ENCODE measurements at places on chromosomes 5 and 9.

GRCh38 chr5:82023644-82024043 lies 51.8 kb downstream of the ATG10 start:
- no peak for DNase-seq

GRCh38 chr9:122580360-122580759 lies 2.8 kb downstream of the OR1L8 start:
- no peak for DNase-seq

DNA sequence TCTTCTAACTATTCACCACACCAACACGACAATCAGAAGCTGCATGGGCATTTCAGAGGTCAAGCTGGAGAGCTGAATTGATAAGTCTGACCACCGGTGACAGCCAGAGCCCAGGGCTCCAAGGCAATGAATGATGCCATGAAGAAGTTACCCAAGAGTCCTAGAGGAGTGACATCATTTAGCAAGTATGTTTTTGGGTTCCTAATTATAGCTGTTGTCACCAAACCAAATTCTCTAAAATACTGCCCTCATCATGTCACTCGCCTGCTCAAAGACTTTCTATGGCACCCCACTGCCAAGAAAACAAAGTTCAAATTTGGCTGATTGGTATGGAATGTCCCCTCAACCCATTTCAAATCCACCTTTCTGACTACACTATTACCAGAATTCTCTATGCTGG lies 235.1 kb downstream of the SPOCK1 start:
- DNase-seq: no peak

- no peak for DNase-seq
Observed at GRCh38 chr5:107696080-107696479, 25.3 kb upstream of the EFNA5 start.

DNA sequence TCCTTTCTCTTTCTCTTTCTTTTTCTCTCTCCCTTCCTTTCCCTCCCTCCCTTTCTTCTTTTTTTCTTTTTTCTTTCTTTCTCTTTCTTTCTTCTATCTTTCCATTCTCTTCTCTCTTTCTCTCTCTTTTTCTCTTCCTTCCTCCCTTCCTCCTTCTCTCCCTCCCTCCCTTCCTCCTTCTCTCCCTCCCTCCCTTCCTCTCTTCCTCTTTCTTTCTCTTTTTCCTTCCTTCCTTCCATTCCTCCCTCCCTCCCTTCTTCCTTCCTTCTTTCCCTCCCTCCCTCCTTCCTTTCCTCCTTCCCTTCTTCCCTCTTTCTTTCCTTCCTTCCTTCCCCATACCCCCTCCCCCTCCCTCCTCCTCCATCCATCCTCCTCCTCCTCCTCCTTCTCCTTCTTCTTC lies 243.3 kb upstream of the CTNND2 start:
- no peak for DNase-seq

- DNase-seq: no peak
Observed at GRCh38 chr5:181120306-181120705, 10.7 kb downstream of the OR2V1 start.

- DNase-seq: peak; percentile 79
Observed at GRCh38 chr5:113294311-113295110, 140.3 kb downstream of the TSSK1B start.

DNA sequence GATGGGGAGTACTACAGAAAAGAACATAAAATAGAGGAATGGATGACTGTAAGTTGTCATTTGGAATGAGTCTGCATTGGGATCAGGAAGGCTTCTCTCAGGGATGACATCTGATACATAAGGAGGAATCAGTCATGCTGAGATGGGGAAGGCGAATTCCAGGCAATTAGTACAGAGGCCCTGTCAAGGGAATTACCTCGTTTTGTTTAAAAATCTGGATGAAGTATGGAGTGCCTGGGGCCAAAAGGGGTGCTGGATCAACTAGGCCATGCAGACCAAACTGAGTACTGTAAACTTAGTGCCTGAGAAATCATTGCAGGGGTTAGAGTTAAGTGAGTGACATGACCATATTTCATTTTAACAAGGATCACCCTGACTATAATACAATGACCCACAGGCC lies 30.5 kb downstream of the JAKMIP2 start:
- no peak for DNase-seq

- no peak for DNase-seq
Observed at GRCh38 chr9:101528015-101528414, 5.6 kb upstream of the RNF20 start.

GRCh38 chr9:113026200-113026599 lies 14.2 kb upstream of the ZNF883 start:
- DNase-seq: no peak

- no peak for DNase-seq
Observed at GRCh38 chr5:73288803-73289720, 116.1 kb downstream of the TMEM174 start.

- DNase-seq: peak; percentile 51
Observed at GRCh38 chr5:14595189-14595588, 13.6 kb downstream of the OTULINL start.

DNA sequence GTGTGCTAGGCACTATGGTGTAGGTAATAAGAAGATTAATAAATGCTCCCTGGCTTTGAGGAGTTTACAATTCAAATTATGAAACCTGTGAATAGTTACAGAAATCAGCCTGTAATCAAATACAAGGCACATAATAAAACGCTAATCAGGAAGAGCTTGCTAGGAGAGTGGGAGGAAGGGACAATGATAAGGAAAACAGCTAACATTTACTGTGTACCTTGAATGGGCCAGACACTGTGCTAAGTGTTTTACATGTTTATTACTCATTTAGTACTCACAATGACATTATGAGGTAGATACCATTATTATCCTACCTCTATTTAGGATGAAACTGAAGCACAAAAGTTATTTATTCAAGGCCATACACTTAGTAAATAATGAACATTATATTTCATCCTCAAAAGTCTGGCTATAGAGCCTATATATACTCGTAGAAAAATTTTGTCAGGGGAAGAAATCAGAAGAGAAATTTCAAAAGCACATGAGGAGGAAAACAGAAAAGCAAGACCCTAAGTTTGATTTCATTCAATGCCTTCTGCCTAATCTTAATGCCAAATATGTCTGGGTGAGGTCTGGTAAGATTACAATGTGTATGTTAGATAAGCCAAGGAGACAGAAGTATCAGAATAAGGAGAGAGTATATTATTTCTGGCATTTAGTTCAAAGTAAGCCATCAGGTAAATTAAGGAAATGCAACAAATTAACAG lies 35.9 kb downstream of the AFF4 start:
- no peak for DNase-seq

DNA sequence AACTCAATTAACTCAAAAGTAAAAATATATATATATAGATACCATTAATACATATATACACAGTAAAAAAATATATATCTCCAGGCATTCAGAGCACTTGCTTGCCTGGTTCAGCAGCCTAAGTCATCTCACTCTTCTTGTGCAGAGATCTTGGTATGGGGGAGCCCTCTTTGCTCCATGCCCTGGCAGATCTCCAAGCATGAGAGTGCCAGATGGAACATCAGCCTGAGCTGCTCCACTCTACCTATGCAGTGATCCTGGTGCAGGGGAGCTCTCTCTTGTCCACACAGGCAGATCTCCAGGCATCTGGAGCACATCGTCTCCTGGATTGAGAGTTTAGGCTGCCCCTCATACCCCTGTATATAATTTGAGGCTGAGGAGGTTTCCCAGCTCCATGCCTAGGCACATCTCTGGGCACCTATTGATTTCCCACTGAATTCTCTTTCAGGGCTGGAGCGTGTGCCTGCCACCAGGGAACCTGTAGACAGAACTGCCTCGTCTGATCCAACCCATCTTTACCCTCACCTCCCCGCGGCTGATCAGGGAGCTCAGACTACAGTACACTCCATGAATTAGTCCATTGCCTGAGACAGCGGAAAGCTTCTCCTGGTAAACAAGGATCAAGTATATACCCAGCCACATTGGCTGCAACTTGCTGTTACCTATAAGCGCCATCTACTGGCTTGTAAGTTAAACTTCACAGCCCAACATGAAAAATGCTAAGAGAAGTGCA lies 342.4 kb upstream of the GRIA1 start:
- DNase-seq: no peak

DNA sequence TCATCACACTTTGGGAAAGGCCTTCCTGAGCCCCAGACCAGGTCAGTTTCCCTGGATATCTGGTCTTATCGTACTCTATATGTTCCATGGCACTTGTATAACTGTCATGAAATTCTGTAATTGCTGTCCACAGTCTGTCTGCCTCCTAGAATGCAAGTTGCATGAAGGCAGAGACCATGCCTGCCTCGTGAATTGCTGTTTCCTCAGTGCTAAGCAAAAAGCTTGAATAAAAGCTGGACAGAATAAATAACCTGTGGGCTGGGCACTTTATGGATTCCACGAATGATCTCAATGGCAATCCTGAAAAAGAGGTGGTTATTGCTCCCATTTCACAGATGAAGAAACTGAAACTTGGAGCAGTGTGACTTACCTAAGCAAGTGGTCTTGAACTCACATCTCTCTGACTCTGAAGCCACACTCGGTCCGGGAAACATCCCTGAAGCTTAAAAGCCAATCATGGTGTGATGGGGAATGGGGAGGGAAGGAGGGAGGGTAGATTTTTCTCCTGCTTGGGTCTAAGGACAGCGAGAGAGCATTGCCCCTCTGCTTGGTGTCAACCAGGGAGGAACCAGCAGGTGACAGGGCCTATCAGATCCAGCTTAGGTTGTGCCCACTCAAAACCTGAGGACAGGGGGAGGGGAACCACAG lies 13.2 kb upstream of the LHX2 start:
- no peak for DNase-seq

- no peak for DNase-seq
Observed at GRCh38 chr9:24986331-24986730, 440.6 kb upstream of the IZUMO3 start.

DNA sequence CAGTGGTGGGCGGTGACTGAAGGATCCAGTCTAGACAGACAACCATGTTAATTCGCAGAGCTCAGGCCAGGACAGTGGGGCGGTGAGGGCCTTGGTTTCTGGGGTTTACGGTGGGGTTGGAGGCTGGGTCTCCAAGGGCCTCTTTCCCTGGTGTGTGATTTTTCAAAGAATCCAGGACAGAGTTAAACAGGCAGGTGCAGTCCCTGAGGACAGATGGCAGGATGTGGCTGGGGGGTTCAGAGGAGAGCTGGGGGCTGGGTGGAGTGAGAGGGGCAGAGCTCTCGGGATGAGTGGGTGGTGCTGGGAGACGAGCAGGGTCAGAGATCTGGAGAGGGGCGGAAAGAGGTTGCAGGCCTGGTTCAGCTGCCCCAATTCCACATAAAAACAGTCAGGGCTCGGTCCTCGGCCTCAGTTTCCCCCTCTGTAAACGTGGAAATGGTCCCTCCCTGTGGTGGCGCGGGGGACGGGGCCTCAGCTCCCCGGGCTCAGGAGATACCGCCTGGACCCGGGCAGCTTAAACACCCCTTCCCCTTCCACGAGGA lies 145.9 kb downstream of the GAPVD1 start:
- DNase-seq: no peak

DNA sequence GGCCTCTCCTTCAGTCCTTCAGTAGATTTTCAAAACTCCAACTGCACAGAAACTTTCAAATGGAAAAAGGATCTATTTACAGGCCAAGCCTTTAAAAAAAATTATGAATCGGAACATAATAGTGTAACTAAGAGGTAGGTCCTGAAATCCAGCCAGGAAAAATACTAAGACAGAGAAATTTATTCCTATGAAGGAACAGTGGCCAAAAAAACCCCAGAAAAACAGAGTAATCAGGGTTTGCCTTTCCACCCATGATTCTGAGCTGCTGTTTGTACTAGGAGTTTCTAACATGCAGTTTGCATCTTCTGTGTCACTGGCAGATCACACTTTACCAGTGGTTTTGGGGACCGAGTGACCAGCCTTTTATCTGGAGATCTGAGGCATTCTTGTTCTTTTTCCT lies 93.1 kb upstream of the TMED7 start:
- no peak for DNase-seq

DNA sequence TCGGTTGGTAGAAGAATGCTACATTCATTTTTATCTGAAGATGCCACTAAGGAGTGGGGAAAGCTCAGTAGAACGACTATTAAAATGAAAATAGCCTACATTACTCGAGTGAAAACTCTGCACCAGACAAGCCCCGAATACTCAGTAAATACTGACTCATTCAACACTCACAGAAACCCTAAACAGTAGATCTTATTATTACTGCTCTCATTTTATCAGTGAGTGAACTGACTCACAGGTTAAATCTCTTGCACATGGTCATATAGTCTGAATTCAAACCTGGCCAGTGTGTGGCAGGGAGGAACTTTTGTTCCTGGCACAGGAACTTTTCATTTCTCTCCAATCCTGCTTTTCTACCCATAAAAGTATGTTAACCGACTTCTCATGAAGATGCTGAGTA lies 9.6 kb upstream of the PAPPA start:
- no peak for DNase-seq

DNA sequence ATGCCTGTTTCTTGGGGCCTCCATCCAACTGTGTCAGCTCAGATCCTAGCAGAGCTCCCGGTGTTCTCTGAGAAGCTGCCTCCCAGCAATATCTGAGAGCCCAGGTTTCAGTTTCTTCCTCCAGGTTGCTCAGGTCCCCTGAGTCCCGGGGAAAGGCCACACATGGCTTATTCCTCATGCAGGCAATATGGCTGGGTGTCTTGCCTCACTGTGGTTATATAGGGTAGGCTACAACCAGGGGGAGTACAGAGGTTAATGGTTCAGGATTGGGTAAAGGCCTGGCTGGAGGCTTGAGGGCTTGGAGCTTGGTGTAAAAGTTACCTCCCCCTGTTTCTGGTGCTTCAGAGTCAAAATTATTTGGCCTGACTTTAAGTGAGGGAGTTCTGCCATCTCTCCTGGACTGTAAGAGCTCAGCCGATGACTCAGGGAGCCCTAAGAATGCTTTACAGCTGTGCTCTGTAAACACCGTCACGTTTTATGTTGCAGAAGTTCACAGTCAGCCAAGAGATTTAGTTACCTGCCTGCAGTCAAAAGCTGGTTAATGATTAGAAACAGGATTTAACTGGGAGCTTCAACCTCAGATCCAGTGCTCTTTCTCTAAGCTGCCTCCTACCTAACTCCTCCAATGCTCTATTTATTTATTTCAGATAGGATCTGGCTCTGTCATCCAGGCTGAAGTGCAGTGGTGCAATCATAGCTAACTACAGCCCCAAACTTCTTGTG lies 24.3 kb upstream of the UBAP2 start:
- no peak for DNase-seq

GRCh38 chr9:118721923-118722322 lies 647.3 kb downstream of the BRINP1 start:
- no peak for DNase-seq

DNA sequence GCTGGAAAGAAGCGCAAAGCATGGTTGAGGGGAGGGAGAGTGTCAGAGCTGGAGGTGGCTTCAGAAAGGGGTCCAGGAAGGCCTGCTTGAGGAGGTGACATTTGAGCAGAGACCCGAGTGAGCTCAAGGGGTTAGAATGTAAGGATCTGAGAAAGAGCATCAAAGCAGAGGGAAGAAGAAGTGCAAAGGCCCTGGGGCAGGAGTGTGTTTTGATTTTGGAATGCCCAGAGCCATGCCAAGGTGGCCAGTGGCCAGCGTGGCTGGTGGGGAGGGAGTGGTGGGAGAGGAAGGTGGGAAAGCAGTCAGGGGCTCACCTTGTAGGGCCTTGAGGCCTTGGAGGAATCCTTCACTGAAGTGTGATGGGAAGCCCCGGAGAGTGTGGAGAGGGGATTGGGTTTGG lies 15.4 kb downstream of the FGF18 start:
- no peak for DNase-seq

All from activated naive CD4-positive, alpha-beta T cell treated with anti-CD3 and anti-CD28 coated beads for 36 hours (primary cell).